ENCODE measurements at places on chromosomes 4 and X.

GRCh38 chr4:183333202-183333601 lies 11.0 kb upstream of the CLDN24 start:
- DNase-seq, result no peak

DNA sequence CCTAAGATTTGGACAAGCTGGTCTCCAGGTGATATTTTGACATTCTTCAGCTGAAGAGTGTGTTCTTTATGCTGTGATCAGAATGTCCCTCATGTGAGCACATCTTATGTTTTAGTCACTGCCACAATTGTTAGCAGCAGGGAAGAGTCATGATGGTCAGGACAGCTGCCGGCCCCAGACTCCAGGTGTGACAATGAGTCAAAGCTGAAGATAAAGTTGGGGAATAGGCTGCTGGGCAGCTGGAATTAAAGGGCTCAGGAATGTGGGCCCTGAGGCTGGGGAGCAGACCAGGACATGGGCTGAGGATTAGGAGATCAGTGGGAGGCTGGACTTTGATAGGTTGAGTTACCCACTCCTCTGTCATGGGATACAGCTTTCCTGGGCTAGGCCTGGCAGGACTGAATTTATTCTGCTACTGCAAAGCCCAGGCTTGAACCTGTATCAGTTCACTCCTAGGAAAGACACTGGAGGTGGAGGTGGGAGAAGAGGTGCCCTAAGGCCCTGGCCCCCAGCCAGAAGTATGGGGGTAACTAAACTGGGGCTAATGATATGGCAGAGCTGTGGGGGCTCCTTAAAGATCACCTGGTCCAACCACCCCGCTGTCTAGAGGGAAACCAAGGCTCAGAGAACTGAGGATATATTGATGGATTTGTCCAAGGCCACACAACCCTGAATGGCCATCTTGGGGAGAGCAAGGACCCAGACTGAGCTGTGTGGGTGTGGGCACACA lies 119.5 kb downstream of the PJA1 start:
- no peak for DNase-seq

DNA sequence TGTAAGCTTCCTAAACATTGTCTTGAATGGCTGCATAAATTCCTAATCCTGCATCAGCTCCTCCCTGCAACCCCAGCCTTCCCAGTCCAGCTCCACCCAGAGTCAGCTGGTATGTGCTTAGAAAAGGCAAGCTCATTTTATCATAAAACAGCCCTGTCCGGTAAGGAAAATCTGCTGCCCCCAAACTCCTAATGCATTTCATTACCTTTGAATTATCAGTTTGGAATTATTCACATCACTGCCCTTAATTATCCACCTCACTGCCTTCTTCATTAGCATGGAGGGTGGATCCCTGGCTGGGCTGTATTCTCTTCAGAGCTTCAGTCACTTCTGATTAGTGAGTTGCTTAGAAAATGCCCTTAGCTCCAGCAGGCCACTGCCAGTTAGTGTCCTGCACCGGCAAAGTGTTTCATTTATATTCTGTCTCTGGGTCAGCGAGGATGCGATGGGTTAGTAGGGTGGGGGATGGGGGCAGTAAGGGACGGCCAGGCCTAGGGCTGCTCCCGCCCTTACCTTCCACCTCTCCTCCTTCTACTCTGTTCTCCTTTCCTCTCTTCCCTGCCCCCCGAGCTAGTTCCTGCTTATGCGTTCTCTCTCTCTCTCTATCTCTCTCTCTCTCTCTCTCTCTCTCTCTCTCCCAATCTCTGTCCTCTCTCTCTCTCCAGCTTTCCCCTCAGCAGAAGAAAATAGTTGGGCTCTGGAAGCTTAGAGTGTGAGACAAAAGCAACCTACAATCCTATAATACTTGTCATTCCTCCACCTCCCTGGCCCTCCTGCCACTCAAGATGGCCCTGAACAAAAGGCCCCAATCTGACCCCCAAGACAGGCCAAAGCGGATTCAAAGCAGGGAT lies 174.8 kb upstream of the KLF3 start:
- no peak for DNase-seq

DNA sequence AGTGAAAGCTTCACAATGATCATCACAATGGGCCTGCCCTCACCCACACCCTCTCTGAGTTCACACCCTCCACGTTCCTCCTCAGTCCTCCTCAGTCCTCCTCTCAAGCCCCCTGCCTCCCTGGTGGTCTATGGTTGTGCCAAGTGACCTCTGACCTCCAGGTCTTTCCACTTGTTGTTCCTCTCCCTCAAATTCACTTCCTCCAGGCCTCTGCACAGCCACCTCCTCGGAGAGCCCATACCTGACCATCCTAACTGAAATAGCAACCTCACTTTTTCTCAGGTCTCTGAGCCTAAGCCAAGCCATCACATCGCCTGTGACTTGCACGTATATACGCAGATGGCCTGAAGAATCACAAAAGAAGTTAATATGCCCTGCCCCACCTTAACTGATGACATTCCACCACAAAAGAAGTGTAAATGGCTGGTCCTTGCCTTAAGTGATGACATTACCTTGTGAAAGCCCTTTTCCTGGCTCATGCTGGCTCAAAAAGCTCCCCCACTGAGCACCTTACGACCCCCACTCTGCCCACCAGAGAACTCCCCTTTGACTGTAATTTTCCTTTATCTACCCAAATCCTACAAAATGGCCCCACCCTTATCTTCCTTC lies 293.4 kb upstream of the TENM3 start:
- DNase-seq, result no peak

- peak; percentile 51 for DNase-seq
Measured at GRCh38 chr4:30717208-30718020, 2.8 kb upstream of the PCDH7 start.

DNA sequence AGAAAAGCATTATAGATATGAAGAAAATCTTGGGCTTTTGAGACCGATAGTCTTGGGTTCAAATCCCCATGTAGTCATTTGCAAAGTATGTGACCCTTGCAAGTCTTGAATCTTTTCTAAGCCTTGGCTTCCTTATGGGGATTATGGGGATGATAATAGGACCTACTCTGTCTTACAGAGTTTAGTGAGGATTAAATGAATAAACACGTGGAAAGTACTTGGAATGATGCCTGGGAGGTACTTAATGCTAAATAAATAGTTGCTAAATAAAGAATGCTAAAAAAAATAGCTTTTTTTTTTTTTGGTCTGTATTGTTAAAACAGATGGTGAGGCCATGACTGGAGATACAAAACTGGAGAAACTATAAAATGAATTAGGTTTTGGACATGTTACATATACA lies 292.7 kb downstream of the GPAT3 start:
- no peak for DNase-seq

DNA sequence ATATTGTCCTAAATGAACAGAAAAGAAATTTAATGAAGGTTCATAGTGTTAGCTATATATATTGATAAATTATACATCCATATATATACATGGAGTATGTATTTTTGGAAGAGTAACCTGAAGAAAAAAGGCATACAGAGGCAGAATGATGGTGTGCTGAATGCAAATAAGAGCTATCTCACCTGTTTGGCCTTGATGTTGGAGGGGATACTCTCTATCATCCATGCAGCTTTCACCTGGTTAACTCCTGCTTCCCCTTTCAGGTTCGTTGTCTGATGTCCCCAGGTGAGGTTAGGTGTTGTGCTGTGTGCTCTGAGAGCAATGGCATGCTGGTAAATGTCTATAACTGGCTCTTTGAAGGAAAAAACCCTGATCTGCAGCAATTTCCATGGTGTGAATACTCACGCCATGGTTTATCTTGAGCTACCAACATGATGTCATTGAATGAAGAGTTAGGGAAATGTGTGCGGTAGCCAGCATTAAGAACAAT lies 31.8 kb upstream of the SPP1 start:
- DNase-seq, result no peak

GRCh38 chrX:130170752-130171445 lies 863 bp upstream of the RAB33A start:
- no peak for DNase-seq

DNA sequence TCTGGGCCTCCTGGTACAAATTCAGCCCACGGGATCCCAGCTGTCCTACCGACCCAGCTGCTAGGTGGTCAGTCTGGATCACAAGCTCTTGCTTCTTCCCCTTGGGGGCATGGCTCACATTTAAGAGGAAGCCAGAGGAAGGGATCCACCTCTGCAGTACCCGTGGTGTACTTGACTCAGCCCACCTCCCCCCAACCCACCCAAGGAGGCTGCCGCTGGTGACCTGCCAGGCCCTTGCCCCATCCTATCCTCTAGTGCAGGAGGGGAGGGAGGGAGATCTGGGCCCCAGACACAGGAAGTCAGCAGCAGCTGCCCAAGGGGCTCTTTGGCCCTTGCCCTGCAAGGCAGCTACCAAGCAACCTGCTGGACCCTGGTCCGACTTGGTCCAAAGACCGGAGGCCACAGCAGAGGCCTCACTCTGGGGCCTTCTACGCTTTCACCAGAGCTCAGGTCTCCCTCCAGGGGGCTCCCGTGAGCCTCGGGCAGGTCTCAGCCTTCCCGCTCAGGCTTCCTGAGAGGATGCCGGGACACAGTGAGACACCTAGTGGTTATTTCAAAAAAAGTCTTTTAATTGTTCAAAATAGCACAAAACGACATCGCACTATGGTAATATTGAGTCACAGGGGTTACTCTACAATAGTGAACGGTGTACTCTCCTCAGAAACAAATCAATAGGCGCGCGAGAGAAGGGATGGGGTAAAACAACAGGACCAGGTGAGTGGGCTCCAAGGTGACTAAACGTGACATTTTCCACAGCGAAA lies 2.7 kb upstream of the RENBP start:
- no peak for DNase-seq

DNA sequence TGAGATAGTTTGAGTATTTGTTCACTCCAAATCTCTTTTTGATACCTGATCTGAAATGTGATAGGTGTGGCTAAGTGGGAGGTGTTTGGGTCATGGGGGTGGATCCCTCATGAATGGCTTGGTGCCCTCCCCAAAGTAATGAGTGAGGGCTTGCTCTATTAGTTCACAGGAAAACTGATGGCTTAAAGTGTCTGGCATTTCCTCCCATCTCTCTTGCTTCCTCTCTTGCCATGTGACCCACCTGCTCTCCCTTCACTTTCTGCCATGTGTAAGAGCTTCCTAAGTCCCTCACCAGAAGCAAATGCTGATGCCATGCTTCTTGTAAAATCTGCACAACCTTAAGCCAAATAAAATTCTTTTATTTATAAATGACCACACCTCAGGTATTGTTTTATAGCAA lies 61.1 kb downstream of the MAD2L1 start:
- DNase-seq, result no peak

GRCh38 chrX:16770970-16771482 lies 15.2 kb upstream of the TXLNG start:
- no peak for DNase-seq

- DNase-seq, result no peak
Measured at GRCh38 chrX:41300758-41301437, 33.1 kb upstream of the DDX3X start.

GRCh38 chr4:20844311-20844710 lies 144.1 kb downstream of the PACRGL start:
- DNase-seq, result no peak

DNA sequence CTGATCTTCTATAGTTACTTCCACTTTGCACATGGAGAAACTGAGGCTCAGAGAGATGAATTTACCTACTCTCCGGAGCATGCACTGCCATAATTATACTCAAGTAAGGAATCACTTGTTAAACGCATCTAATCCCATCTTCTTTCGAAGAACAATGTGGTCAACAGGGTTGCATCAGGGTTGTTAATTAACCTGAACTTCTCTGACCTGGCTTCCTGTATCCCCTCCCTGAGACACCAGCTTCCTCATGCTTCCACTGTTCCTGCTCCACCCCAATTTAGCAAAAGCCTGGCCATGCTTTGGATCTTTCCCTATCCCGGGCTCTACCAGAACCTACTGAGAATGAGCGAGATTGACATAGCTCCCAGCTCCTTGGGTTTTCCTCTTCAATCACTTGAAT lies 136.7 kb downstream of the SMIM20 start:
- no peak for DNase-seq

DNA sequence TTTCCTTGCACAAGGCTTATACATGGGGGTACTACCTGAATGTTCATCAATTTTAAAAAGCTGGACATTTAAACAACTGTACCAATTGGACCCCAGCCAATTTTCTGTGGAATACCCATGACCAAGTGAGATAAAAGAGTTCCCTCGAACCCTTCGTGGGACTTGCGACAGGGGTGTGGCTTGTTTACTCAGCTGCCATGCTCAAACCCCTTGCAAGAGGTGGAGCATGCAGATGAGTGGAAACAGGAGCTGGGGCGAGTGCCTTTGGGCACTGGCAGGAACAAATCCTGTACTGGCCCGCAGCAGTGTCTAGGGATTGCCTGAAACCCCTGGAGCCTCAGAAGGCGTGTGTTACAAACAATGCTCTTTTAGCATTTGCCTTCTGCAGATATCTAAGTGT lies 144.2 kb downstream of the PDHA2 start:
- no peak for DNase-seq

DNA sequence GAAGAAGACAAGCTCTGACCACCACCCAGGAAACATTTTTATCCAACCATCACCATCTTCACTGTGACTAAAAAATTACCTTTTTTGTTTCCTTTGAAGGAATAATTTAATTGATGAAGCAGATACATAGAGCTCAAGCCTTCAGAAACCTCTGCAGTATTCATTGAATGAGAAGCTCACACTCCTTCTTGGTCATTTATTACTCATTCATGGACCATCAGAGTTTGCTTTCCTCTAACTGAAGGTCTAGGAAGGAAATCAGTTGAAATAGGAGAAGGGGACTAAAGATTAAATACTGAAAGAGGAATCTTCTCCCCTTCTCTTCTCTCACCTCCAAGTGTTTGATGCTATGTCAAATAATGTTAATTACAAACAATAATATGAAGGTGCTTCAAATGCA lies 290.6 kb upstream of the KLF3 start:
- DNase-seq, result no peak

GRCh38 chr4:173318648-173319211 lies 15.4 kb downstream of the HMGB2 start:
- no peak for DNase-seq

- no peak for DNase-seq
Measured at GRCh38 chr4:16206301-16206700, 20.0 kb downstream of the TAPT1 start.

DNA sequence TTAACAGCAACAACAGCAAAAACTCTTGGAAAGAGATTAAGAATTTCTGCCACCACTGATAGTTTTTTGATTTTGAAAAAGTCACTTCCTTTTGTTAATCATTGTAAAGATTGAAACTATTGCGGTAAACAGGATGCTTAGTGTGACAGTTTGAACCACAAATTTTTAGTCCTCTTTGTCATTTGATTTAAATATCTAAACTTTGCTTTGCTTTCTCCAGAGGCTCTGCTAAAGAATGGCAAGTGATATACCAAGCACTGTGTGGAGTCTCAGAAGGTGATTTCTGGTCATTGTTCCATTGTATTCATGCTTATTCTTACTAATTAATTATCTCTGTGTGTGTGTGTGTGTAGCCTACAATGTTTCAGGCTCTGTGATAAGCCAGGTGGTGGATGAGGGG lies 155.6 kb downstream of the BMPR1B start:
- DNase-seq, result no peak

DNA sequence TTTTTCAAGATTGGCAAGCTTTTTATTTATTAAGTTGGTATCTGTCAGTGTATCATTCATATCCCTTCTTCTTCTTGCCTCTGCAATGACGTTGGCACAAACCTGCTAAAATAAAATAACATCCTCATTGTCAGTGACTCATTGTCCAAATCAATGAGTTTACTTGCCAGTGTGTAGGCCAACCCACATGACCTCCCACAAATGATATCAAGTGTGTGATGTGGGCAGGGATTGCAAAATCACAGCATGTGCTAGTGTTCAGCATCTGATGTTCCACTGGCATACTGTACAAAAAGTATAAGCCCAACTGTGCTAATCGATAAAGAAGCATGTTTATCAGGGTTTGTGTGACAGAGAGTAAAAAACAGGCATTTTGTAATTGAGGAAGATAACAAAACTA lies 25.5 kb downstream of the GPAT3 start:
- no peak for DNase-seq

Measured in left renal cortex interstitium (tissue), 4 donors.